Stimulated activated CD4-positive, alpha-beta T cell treated with anti-CD3 and anti-CD28 coated beads, Interleukin-12 subunit alpha, Interleukin-12 subunit beta, amount 100 ng/mL, for 48 hours (primary cell): ENCODE measurements at places on chromosomes 11 and 22.

GRCh38 chr11:12239396-12239795 is 129.0 kb downstream of the MICAL2 start:
- DNase-seq = no peak

GRCh38 chr22:24331468-24332440 is 61.1 kb downstream of the SPECC1L start:
- no peak for DNase-seq

DNA sequence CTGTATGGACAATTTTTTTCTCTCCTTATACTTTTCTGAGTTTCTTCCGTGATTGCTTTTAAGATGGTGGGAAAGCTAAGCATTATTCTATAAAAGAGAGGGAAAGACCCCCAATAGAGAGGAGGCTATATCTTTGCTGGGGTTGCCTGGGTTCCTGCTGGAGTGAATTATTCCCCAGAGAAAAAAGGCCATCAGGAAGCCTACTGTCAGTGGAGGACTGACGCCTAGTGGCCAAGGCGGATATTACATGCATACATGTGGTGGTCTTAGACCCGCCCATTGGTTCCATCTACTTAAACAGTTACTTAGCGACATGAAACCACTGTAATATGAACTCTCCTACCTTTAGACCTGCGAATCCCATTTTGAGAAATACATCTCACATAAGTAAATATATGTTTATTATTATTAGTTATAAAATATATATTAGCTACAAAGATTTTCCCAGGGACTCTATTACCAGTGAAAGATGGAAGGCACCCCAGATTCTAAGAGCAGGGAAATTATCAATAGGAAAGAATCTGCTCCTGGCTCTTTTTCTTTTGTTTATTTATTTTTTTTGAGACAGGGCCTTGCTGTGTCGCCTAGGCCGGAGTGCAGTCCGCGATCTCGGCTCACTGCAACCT is 15.7 kb upstream of the PGA3 start:
- DNase-seq = peak; percentile 84

- no peak for DNase-seq
Observed at GRCh38 chr22:37195921-37196320, 7.9 kb upstream of the C1QTNF6 start.

GRCh38 chr22:44532552-44532951 is 34.5 kb upstream of the RTL6 start:
- no peak for DNase-seq

DNA sequence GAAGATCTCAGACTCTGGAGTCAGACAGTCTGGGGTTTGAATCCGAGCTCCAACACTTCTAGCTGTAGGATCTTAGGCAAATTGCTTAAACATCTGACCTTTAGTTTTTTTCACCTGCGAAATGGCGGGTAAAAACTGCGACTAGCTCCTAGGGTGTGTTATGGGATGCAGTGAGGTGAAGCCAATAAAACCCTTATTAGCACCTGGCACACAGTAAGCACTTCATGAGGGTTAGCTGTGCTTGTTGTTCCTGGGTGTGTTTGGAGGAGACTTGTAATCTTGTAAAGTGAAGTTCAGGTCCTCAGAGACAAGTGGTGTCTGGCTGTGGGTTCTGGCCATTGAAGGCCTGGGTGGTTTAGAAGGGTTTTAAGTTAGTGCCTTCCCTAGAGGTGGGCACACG is 68.9 kb downstream of the ZBTB16 start:
- DNase-seq = no peak

- DNase-seq = no peak
Observed at GRCh38 chr11:21492931-21493330, 700.0 kb upstream of the ANO5 start.

DNA sequence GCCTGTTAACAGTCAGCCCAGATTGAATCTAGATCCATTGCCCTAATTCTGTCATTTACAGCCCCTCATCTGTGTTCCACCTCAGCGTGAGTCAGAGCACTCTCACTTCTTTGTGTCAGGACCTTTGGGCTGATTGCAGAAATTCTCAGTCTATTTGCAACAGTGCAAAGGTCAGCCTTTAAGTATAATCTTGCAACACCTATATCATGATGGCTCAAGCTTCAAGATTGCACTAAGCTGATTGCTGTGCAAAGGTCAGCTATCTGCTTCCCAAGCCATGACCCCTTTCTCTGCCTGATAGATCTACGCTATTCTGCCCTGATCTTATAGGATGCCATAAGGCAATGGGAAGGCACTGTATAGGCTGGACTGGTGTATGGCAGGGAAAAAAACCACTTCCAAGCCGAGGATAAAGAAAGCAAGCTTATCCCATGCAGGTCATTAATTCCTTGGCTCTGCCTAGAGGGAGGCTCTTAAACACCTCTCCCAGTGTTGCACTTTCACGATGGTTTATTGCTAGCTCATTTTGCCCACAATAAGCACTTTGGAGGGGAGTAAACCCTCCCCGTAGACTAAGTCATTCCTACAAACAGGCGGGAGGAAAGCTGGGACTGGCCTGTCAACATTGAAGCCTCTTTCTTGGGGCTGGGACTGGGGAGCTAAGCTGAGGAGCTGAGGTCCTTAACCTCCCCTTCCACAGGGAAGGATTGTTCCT is 100.6 kb downstream of the RRAS2 start:
- DNase-seq = no peak

DNA sequence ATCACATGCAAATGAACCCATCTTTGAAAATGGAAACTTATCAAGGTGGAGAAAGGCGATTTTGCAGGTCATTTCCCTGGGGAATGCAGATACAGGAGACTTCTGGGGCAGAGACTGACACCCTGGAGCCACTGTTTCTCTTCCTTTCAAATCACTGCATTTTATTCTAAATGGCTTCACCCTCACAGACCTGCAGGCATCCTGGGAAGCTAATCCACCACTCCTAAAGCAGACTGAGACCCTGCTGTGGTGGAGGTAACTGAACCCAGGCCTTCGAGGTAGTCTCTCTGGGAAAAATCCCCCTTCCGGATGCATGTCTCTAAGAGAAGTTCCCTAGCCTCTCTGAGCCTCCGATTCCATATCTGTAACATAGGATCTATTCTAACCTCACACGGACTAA is 20.9 kb upstream of the CSNK2A3 start:
- no peak for DNase-seq

GRCh38 chr11:85758026-85758425 is 52.9 kb downstream of the SYTL2 start:
- DNase-seq = no peak

DNA sequence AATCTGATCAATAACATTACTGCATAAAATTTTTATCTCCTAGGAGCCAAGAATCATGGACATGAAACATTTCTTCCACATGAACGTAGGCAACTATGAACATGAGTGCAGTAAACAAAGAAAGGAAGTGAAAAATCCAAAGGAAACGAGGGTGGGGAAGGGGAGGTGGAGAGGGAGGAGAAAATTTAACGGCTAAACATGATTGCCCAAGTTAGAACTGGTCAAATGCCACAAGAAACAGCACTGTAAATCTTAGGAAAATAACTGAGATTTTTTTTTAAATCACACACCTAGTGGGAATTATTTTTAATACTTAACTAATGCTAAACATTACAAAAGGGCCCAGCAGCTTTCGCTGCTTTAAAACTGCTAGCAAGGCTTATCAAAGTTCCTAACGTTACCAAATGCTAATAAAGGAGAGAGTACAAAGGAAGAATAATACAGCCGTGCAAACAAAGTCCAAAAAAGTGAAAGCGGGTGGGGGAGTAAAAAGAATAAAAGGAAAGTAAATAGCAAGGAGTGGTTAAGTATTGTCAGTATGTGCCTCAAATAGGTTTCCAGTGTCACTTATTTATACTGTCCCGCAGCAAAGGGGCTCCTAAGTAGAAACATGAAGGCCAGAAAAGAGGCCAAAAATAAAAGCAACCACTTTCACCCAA is 13.7 kb downstream of the NARS2 start:
- DNase-seq = no peak

- no peak for DNase-seq
Observed at GRCh38 chr11:100397401-100397800, 289.7 kb upstream of the ARHGAP42 start.

GRCh38 chr22:32075997-32076760 is 33.1 kb downstream of the SLC5A1 start:
- DNase-seq = no peak

DNA sequence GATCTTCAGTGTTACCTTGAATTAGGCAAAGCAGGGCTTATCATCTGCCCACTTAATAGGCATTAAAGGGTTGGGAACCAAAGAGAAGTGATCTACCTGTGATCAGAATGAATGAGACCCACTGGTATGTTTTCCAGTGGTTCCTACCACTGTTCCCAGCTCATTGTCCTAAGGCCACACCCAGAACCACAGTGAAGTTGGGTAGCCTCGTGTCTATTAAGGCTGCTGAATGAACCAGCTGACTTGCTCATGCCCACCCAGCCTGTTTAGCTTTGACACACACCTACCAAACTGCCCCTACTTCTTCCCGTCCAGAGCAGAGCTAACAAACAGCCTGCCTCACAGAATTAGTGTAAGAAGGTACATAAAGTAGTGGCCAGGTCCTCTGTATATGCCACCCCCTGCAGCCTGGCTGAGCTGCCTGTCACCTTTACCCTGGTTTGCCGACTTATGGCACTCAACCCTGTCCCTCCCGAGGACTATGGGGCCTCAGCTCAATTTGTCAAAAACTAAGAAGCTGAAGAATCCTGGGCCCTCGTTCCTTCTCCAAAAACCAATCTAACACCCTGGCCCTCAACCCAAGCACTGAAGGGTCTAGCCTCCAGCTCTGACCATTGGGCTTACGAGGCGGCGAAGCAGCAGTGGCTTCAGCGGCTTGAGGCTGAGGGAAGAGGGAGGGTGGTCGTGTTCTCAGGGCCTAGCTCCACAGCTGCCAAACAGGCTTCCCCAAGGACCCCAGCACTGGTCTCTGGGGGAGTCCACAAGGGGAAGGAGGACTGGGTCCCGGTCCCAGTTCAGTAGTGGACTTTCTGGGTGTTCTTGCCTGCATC is 9.8 kb downstream of the UCP2 start:
- no peak for DNase-seq

- DNase-seq = no peak
Observed at GRCh38 chr11:12026331-12027211, 18.1 kb upstream of the DKK3 start.

DNA sequence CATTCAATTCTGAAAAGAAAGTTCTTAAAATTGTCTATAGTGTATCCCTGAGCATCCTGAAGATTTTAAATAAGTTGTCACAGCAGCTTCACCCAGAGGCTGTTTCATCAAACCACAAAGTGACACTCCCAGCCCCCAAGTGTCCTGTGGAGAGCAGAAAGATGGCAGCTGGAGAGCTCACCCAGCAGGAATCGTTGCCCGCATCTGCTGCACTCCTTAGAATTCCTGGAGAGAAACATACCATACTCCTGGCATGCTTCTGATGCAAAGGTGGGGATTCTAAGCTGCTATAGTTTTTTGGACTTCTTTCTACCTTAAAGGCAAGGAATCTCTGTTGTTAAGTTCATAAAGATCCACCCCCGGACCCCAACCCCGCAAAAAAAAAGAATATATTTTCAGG is 13.5 kb upstream of the CYB5R2 start:
- DNase-seq = no peak

DNA sequence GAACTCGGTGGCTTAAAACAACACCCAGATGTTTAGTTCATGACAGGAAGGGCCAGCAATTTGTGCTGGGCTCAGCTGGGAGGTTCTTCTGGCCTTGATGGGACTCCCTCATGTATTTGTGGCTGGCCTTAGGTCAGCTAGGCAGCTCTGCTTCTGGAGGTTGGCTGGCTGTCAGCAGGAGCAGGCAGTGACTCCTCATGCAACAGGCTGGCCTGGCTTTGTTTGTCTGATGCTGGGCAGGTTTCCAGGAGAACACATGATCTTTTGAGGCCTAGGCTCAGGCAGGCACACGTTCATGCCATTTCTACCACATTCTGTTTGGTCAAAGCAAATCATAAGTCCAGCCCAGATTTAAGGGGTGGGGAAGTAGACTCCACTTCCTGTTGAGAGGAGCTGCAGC is 571.2 kb downstream of the TBC1D22A start:
- no peak for DNase-seq

- DNase-seq = peak; percentile 65
Observed at GRCh38 chr11:75384438-75385080, 14.8 kb upstream of the RPS3 start.

DNA sequence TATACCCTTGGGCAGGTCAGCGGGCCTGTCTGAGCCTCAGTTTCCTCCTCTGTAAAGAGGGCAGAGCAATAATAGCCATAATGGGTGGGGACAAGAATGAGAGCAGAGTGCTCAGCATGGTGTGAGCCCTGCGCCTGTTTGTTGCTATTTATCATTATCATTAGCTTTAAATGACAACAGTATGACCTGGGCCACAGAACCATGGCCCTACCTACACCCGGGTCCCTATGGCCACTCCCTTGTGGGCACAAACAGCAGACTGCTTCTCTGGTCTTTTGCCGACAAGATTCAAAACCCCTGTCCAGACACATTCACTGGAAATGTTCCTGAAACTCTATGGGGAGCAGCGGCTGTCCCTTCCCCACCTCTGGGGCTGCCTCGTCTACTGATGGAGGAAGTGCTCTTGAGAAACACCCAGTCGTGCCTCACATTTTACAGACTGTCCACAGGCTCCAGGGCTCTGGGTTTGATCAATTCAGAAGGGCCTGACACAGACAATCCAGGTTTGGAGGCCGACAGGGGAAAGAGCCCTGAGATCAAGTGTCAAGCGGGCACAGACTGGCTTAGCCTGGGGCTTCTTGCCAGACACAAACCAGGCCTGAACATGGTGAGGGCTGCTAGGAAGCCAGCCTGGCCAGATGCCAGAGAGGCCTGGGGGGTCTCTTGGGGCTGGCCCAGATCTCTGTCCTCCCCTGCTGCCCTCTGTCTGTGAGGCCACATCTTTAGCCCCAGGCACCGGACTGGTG is 112.5 kb upstream of the CD82 start:
- DNase-seq = no peak

DNA sequence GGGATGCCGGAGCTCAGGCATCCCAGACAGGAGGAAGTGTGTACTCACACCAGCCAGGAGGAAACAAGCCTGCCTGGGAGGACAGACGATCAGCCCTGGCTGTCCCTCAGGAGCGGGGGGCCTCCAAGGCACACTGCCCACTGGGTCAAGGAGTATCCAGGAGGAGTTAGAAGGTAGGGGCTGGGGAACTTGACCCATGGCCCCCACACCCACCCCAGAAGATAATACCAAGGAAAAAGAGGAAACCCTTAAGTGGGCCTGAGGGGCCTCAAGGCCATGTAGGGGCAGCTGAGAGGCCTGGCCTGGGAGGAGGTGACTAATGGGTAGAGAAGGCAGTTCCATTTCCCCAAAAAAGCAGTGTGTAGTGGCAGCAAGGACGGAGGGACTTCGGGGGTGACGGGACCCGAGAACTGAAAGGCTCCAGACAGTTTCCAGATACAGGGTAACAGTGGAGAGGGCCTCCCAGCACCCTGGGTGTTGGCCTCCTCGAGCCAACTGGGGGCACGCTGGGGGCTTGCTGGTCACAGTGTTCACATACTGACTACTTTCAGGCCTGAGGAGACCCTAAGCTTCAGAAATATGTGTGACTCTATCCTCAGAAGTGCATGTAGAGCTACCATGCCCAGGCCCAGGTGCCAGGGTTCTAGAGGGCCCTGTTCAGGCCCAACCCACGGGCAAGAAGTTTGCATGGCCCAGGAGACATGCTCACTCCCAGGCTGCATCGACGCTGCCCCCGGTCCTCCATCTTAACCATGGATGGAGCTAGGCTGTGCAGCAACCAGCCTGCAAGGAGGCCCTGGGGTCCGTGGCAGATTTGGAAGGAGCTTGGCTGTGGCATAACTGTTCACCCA is 75.7 kb upstream of the PITPNB start:
- DNase-seq = no peak
